SK-MEL-5 (cell line): ENCODE measurements at places on chromosomes 2 and 18. TPM values are rescaled to one million over a fixed set of nuclear protein-coding genes. Genes with fewer than 3 reads are reported as not detected.

Gene SH3RF3
- 0.32 and 0.35 TPM in 2 replicates for total RNA-seq

Gene HOXD13
- total RNA-seq, result 10.3 and 11.8 TPM in 2 replicates

Gene C1QL2
- total RNA-seq, result not detected in 2 replicates

Gene LONRF2
- total RNA-seq, result 12.1 and 12.3 TPM in 2 replicates

Gene ABCG5
- total RNA-seq, result 0.08 and 0.11 TPM in 2 replicates

Gene ZNF2
- 6.5 and 7.6 TPM in 2 replicates for total RNA-seq

Gene KCNJ3
- not detected in 2 replicates for total RNA-seq

Gene KCNK3
- total RNA-seq, result not detected in 2 replicates

Gene TEKT4
- total RNA-seq, result not detected in 2 replicates

Gene CCBE1
- 0.29 TPM in 2 replicates for total RNA-seq

Gene SERPINB5
- total RNA-seq, result not detected in 2 replicates

Gene ANKAR
- 1.9 and 2.6 TPM in 2 replicates for total RNA-seq

Gene DSG2
- total RNA-seq, result 42.4 and 46.0 TPM in 2 replicates

Gene CABLES1
- 101 and 133 TPM in 2 replicates for total RNA-seq

Gene RIT2
- not detected in 2 replicates for total RNA-seq

Gene CD226
- total RNA-seq, result 0.50 and 0.77 TPM in 2 replicates

Gene C2orf80
- 0.32 and 0.45 TPM in 2 replicates for total RNA-seq

Gene TAF4B
- total RNA-seq, result 13.2 and 14.1 TPM in 2 replicates

Gene GPR45
- 0.21 and 0.98 TPM in 2 replicates for total RNA-seq

Gene SLC9A2
- total RNA-seq, result 0.08 TPM in 1 of 2 replicates, not detected in the other

Gene AOX1
- 0.29 and 0.61 TPM in 2 replicates for total RNA-seq

Gene VIL1
- 0.05 and 0.11 TPM in 2 replicates for total RNA-seq
